ENCODE measurements at places on chromosomes 12 and 14.

DNA sequence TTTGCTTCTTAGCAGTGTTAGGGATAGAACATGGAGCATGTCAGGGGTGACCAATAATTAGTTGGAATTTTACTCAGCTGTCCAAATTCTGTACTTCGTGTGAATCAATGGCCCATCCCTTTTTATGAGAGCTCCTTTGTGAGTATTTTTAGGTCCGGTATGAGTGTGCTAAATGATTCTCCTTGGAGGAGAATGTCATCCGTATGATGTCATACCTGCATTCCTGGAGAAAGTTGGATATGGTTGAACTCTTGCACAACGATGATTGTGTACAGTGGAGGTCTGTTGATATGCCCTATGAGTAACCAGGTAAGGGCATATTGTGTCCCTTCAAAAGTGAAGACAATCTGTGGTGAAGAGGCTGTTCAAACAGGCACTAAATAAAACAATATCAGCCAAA, 400.8 kb downstream of the GXYLT1 start:
- DNase-seq, result no peak

- DNase-seq, result no peak
Observed at GRCh38 chr12:92912052-92912451, 17.0 kb downstream of the EEA1 start.

- no peak for DNase-seq
Observed at GRCh38 chr12:78385541-78385940, 479.0 kb upstream of the SYT1 start.

- DNase-seq, result no peak
Observed at GRCh38 chr14:67002994-67003753, 186.1 kb upstream of the GARIN2 start.

GRCh38 chr14:100679707-100680438, 46.8 kb upstream of the DLK1 start:
- no peak for DNase-seq

DNA sequence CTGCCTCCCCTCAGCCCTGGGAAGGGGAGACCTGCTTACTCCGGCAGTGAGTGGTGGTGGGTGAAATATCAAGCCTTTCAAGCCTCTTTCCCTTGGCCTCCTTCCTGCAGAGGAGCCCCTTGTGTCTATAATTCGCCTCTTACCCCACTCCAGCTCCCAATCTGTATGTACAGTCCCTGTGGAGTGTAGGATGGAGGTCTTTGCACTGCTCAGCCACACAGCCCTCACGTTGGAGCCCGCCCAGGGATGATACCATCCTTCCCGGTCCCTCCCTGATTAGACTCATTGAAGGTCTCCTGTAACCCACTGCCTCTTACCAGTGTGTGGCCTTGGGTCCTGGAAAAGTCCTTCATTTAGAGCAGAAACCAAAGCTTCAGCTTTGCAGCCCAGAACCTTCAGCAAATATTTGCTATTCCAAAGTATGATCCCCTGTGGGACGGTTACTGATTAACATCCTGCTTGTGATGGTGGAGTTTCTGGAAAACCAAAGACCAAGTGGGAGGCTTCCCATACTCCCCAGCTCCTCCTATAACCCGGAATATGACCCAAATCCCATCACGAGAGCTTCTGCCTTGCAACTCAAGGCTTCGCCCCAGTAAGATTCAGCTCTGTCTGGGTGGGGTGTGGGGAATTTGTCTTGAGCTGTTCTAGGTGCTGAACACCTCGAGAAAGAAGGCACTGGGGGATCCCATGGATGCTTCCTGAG, at the start of gene SERPINA10:
Gene SERPINA10 (minus strand): TSS at position 397 of the 706 bp plus-strand sequence. CDS start 2,675 bp downstream, outside the sequence.
- no peak for DNase-seq

DNA sequence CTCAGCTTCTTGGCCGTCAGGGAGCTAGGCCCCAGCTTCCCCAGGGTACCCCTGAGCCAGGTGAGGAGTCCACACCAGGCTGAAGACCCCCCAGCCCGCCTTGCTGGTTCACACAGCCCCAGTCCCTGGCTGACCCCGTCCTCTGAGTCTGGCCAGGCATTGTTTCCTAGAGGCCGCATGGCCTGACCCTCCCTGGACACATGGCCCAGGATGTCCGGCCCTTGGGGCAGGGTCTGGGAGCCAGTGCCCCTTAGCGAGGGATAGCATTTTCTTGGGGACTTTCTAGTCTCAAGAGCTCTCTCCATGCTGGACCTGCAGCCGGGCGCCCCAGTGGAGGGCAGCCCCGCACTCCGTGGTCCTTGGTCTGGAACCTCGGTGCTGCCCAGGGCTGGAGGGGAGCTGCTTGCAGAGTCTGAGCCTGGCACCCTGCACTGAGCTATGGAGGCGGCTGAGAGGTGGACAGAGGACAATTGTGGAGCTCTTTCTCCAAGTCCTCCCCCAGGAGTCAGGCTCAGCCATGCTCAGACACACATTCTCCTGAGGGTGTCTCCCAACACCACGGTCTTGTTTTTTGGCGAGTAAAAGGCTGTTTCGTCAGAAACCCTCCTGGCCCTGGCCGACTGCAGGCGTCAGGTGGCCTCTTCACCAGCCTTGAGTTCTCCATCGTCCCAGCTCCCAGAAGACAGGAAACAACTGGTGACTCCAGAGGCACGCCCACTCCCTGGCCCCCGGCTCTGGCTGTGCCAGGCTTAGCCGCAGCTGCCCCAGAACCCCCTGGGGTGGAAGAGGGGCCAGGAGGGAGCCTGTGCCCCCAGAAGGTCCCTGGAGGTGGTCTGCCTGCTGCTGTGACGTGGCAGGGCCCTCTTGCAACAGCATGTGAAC, 17.6 kb upstream of the CRIP2 start:
- no peak for DNase-seq

DNA sequence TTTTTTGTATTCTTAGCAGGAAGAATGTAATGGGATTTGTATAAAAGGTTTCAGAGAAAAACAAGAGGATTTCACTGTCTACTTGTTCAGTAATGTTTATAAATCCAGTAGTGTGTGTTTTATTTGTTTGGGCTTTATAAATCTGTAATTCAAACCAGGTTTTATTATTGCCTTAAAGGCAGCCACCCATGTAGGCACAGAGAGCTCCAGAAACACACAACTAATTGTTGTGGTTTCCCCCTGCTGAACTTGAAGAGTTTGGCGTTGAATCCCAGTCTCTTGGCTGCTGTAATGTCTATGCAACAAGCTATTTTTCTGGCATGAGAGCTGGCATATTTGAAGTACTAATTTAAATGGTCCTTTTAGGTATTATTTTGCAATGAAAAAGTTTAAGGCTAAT, 63.4 kb upstream of the SLCO1C1 start:
- no peak for DNase-seq

DNA sequence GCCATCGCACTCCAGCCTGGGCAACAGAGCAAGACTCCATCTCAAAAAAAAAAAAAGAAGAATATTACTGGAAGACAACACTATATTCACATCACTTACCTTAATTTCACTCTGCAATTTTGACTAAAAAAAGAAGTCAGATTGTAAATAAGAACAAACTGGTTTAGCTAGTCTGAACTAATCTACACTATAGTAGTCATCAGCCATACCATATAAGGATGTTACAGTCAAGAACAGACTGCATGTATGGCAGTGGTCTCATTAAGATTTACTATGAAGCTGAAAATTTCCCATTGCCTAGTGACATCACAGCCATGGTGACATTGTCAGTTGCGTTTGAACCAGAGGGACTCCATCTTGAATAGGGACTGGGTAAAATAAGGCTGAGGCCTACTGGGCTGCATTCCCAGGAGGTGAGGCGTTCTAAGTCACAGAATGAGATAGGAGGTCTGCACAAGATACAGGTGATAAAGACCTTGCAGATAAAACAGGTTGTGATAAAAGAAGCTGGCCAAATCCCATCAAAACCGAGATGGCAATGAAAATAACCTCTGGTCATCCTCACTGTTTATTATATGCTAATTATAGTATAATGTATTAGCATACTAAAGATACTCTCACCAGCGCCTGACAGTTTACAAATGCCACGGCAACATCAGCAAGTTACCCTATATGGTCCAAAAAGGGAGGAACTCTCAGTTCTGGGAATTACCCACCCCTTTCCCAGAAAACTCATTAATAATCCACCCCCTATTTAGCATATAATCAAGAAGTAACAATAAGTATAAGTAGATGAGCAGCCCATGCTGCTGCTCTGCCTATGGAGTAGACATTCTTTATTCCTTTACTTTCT, 51.2 kb downstream of the OSBPL8 start:
- no peak for DNase-seq

DNA sequence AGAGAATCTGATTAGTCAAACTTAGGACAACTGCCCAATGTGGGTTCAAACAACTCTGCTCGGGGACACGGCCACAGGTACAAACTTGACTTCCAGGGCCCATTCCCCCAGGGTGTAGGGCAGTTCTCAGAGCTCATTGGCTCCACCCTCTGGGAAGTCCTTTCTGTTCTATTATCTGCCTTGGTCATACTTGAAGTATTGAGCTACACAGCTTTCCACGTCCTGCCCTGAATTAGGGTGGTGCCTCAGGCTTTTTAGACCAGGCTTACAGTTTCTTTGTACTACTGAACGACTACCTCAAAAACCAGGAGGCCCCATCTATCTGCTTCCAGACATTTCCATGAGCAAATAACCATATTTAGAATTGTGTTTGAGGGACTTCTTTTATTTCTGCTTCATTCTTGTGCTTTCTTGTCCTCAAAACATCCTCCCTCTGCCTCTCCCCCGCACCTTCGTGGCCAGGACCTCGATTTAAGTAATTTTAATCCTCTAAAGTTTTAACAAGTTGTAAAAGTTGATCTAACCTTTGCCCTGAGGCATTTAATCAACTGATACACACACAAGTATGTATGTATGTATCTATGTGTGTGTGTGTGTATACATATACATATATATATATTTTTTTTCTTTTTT, 281.7 kb upstream of the AMIGO2 start:
- DNase-seq, result no peak

- DNase-seq, result no peak
Observed at GRCh38 chr14:55153951-55154350, 24.9 kb downstream of the LGALS3 start.

- no peak for DNase-seq
Observed at GRCh38 chr14:59787045-59787674, 83.4 kb downstream of the RTN1 start.

DNA sequence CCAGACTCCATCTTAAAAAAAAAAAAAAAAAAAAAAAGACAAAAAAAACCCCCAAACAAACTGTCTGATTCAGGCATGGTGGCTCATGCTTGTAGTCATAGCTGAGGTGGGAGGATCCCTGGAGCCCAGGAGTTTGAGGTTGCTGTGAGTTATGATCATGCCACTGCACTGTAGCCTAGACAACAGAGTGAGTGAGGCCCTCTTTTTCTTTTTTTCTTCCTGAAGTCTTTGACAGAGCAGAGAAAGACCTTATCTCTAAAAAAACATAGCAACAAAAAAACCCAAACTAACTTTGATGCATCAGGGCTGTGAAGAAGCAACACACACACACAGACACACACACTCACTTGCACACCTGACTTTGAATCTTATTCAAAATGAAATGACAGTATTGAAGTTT, 7.7 kb upstream of the AMN1 start:
- DNase-seq, result no peak
